ENCODE measurements at places on chromosomes 4 and X.

GRCh38 chr4:88008122-88008742, 797 bp downstream of the PKD2 start:
- peak; percentile 61 for DNase-seq

- no peak for DNase-seq
Measured at GRCh38 chr4:167943872-167944505, 148.3 kb upstream of the ANXA10 start.

GRCh38 chr4:16119981-16120380, 36.2 kb upstream of the PROM1 start:
- no peak for DNase-seq

DNA sequence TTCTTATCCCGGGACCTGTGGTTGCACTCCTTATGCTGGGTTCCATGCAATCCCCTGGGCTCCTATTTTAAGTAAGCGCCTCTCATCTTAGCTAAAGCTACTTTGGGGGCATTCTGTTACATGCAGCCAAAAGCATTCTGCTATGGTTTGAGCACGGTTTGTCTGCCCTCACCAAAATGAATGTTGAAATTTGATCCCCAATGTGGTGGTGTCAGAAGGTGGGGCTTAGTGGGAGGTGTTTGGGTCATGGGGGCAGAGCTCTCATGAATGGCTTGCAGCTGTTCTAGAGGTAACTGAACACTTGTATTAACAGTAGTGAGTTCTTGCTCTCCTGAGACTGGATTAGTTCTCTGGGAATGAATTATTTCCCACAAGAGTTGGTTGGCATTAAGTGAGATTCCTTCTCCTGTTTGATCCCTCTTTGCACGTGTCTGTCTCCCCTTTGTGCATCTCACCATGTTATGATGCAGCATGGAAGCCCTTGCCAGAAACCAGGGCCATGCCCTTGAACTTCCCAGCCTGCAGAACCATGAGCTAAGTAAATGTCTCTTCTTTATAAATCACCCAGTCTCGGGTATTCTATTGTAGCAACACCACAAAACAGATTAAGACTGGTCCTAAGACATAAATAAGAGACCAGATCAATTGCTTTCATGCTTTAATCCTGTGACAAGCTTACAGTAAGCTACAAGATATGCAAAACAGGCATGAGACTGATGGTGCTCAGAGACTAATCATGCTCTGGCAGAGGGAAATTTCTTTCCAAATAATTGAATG, 141.8 kb downstream of the TSPAN5 start:
- DNase-seq: no peak

- no peak for DNase-seq
Measured at GRCh38 chr4:95465010-95465409, 83.8 kb downstream of the UNC5C start.

DNA sequence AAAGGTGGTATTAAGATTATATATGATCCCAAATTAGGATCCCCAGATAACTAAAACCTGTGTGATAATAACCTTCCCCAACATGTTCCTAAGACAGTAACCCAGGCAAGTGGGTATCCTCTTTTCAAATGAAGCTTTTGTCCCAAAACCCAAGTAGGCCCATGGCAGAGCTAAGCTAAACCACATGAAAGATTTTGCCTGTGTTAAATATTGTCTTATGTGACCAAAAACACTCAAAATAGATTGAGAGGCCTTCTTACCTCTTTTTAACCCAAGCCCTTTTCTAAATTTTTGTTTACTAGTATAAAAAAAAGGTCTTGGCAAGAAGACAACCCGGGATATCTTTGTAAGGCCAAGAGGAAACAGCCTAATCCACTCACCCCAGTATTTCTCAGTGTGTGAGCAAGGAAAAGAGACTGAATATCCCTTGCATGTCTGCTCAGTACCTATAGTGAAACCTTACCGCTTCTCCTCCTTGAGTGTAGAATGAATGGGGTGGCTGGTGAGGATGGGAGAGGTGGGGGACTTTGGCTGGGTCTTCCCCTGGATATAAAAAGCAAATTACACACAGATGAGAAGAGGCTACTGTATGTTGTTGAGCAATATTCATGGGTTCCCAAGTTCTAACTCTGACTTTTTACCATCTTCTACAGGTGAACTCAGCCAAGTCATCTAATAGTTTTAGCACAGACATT, 188.8 kb upstream of the BMP3 start:
- peak; percentile 9 for DNase-seq

DNA sequence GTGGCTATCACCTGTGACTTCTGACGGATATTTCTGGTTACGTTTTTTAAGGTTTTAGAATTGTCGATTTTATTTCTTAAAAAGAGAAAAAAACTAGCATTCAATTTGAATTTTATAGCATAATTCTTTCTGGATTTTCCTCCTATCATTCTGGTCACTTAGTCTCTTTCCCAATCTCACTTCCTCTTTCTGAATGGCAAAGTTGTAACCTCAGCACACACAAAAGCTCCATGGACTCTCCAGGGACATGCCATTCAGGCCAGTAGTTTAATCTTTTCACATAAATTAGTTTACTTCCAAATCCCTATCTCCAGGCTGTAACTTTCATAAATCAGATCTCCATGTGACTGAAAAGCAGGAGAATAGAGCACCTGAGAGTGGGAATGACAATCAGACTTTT, 110.7 kb downstream of the ARAP2 start:
- DNase-seq: no peak

- no peak for DNase-seq
Measured at GRCh38 chr4:48139691-48140090, 5.6 kb upstream of the TXK start.

- no peak for DNase-seq
Measured at GRCh38 chr4:73152893-73153292, 83.4 kb upstream of the COX18 start.

DNA sequence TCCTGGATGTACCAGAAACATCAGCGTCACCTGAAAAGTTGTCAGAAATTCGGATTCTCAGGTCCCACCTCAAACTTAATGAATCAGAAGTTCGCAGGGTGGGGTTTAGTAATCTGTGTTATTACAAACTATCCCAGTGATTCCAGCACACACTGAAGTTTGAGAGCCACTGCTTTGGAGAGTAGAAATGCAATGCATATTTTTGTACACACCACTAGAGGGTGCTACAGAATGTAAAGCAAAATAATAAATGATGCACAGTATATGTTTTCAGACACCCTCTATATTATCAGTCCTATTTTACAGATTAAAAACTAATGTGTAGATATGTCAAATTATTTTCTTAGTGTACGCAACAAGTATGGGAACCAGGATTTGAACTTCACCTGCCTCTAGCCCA, 2.4 kb upstream of the MORF4L2 start:
- peak; percentile 14 for DNase-seq

DNA sequence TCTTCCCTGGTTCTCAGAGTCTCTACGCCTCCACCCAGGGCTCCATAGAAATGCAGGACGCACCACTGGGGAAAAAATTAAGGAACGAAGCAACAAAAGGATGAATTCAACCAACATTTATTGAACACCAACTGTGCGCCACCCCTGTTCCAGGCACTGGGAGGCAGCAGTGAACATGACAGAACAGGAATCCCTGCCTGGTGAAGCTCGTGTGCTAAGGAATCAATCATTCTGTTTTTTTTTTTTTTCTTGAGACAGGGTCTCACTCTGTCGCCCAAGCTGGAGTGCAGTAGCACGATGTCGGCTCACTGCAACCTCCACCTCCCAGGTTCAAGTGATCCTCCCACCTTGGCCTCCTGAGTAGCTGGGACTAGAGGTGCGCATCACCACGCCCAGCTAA, 1.9 kb upstream of the FTSJ1 start:
- no peak for DNase-seq

DNA sequence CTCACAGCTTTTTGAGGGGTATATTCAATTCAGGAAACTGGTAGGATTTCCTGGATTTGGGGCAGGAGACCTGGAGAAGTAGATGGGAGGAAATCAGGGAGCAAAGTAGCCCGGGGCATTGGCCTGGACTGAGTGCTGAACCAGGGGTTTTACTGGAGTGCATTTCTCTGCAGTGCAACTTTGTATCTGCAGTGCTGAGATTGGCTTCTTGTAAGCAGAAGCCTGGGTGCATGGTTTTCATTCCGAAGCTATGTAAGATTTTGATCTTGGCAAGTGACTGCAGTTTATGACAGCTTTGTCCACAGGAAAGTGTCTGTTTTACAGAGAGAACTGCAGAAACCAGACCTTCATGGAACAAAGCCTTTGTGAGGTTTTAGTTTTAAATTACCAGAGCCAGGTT, 158.3 kb downstream of the SPCS3 start:
- DNase-seq: no peak

DNA sequence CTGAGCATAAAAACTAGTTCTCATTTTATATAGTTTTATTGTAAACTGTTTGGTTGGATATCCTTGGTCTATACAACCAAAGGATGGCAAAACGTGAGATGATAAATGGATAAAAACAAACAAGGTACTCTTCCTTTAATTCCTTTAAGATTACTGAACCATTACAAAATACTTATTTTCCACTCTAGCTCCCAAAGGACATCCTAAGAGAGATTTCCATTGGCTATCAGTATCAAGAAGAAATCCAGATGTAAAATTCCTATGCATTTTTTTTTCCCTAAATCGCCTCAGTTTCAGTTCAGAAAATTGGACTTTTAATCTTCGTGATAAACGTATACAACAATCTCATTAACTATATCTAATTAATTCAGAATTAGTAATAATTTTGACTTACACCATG, 2.3 kb downstream of the FBXL5 start:
- no peak for DNase-seq

DNA sequence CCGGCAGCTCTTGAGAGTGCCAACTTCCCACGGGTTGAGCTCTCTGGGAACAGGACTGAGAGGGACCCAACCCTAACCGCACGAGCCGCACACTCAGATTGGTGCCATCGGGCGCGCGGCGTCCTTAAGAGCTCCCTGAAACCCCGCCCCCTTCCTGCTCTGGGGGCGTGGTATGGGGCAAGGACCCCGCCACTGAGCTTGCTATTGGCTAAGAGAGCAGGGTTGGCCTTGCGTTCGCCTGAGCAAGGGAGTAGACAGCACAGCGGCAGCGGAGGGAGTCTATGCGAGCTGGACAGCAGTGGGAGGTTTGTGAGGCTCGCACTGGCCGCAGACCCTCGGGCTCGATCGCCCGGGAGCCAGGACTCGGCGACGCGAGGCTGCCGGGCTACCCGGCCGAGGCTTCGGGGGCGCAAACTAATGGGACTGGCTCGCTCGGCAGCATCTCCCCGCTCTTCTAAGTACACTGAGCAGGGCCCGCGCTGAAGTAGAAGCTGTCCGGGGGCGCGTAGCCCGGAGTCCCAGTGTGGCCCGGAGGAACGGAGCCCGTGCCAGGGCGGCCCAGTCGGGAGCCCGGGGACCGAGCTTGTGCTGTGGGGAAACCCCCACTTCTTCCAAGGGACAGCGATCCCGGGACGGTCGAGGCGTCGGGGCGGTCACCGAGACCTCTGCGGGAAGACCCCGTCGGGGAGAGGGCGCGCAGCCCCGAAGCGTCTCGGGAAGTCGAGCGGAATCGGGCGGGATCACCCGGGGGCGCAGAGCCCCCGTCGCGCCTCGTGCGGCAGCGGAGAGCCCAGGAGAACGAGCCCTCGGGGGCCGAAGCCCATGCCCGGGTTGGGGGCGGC, at the start of gene EFNB1:
TSS of gene EFNB1 (plus strand) at position 282 of the 842 bp plus-strand sequence. CDS start 756 bp downstream, outside the sequence.
- DNase-seq: peak; percentile 86

GRCh38 chrX:136228839-136229207, 22.4 kb downstream of the MAP7D3 start:
- DNase-seq: no peak

GRCh38 chr4:71460371-71460770, 121.6 kb downstream of the SLC4A4 start:
- DNase-seq: no peak

- DNase-seq: no peak
Measured at GRCh38 chrX:39605866-39606265, 491.9 kb downstream of the BCOR start.

DNA sequence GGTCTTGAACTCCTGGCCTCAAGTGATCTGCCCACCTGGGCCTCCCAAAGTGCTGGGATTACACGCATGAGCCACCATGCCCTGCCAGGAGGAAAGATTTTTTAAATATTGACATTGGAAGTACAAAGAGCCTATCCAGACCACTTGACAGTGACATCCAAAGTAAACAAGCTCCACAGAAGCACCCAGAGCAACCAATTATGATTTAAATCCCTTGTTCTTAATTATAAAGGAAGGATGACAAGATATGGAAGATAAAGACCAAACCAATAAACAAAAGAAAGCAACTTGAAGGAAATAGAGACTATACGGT, 27.7 kb upstream of the RPL34 start:
- DNase-seq: no peak

- DNase-seq: no peak
Measured at GRCh38 chr4:153335665-153336064, 8.8 kb upstream of the MND1 start.

DNA sequence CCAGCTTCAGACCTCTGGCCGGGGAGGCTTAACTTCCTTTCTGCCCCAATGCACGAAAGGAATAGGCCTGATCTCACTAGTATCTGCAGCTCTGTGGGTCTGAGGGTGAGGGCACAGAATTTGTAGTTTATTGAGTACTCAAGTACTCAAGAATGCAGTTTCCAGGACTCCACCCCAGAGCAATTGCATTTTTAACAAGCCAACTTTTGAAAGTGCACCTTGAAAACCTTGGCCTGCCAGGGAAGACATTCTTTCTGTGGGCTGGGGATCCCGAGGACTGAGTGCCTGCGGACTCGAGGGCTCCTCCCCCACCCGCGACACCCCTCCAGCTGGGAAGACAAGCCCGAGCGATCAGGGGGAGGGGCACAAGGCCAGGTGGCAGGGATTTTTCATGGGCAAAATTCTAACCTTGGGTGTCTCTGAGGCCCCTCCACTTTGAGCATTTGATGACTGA, 22.4 kb downstream of the RS1 start:
- DNase-seq: no peak

DNA sequence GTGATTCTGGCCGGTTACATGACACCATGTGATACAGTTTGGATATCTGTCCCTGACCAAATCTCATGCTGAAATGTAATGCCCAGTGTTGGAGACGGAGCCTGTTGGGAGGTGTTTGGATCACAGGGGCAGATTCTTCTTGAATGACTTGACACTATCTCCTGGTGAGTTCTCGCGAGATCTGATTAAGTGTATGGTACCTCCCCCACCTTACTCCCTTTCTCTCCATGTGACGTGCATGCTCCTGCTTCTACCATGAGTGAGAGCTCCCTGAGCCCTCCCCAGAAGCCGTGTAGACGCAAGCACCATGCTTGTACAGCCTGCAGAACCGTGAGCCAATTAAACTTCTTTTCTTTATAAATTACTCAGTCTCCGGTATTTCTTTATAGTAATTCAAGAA, 23.6 kb downstream of the CPE start:
- DNase-seq: no peak

GRCh38 chr4:141810038-141810711, 173.8 kb downstream of the IL15 start:
- DNase-seq: no peak

GRCh38 chr4:54063737-54064316, 578 bp downstream of the CHIC2 start:
- peak; percentile 64 for DNase-seq

DNA sequence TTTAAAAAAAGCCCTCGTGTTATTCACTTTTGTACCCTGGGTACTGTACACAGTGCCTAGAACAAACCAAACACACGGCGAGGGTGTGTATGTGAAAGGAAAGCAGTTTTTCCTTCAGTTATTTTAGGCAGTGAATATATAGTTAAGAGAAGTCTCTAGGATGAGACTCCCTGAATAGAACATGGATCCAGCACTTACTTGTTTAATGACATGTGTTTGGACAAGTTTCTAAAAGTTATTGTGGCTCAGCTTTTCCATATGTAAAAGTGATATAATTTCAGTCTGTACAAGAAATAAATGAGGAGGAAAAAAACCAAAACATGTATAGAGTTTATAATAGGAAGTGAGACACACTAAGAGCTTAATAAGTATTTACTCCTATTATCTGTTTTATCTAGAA, 273.2 kb downstream of the ADGRL3 start:
- no peak for DNase-seq

- no peak for DNase-seq
Measured at GRCh38 chr4:172758586-172759340, 409.8 kb upstream of the GALNT7 start.

All from GM06990 (cell line).